ENCODE measurements at places on chromosomes 13 and 19. TPM values are rescaled to one million over a fixed set of nuclear protein-coding genes. Genes with fewer than 3 reads are reported as not detected.
A peak's percentile ranks its signal among the peaks of the same experiment; 100 is the strongest.

- no peak for ATAC-seq
Measured at GRCh38 chr19:40739030-40739839, 11.0 kb downstream of the ACTMAP start.

DNA sequence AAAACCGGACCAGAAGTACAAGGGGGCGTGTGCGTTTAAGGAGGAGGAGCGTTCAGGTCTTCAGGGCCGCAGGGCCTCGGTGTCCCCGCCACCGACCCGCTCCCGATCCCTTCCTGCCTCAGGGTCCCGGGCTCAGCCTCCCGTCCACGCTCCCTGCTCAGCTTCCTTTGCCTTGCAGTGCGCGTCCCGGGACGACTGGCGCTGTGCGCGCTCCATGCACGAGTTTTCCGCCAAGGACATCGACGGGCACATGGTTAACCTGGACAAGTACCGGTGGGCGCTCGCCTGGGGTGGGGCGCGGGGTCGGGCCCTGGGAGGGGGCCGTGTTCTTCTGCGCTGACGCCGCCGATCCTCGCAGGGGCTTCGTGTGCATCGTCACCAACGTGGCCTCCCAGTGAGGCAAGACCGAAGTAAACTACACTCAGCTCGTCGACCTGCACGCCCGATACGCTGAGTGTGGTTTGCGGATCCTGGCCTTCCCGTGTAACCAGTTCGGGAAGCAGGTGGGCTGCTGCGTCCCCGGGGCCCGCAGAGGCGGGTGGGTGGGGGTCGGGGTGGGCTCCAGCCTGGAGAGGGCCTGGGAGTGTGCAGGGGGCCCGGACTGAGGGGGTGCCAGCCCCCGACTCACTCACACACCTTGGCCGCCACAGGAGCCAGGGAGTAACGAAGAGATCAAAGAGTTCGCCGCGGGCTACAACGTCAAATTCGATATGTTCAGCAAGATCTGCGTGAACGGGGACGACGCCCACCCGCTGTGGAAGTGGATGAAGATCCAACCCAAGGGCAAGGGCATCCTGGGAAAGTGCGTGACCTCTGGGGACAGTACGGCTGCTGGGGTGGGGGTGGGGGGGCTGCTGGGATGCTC lies 1.4 kb downstream of the GPX4 start:
- peak; percentile 0 for ATAC-seq

DNA sequence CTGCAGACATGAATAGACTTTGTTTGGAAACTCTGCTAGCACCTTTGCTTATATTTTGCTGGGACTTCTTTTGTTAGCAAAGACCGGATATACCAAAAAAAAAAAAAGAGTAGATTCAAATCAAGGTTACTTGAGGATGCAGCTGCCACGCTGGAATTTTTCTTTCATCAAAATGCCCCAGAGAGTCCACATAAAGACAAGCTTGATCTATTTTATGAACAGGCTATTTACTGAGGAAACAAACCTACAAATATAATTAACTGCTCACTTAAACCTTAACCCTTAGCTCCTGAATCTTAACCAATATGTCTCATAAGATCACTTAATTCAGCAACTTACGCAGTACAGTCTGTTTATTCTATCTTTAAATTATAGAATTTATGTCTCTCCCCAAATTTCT lies 27.1 kb upstream of the DOCK9 start:
- no peak for ATAC-seq

DNA sequence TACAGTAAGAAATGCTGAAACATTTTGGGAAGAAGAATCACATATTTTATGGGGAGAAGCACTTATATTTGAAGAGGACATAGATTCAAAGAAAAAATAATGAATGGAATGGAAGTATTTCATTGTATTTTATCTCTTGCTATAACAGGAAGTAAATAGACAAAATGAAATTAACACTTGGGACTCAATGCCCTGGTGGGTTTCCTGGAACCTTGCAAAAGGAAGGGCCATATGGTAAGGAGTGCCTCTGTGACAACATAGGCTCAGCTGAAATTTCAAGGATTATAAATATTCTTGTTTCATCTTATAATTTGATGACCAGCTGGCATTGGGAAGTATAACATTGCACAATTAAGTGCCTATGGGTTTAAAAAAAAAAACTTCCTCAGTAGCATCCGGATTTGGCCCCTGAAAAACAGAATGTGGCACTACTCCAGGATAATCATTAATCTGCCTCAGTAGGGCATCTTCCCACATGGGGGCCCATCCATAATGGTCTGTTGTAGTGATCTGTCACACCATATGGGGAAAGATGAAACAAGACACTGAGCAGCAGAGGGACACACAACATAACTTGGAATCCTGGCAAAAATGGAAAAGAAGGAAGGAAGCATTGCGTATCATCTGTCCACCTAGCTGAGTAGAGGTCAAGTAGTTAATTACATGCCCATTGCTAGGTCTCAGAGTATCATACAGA lies 321.6 kb downstream of the NDFIP2 start:
- ATAC-seq: no peak

DNA sequence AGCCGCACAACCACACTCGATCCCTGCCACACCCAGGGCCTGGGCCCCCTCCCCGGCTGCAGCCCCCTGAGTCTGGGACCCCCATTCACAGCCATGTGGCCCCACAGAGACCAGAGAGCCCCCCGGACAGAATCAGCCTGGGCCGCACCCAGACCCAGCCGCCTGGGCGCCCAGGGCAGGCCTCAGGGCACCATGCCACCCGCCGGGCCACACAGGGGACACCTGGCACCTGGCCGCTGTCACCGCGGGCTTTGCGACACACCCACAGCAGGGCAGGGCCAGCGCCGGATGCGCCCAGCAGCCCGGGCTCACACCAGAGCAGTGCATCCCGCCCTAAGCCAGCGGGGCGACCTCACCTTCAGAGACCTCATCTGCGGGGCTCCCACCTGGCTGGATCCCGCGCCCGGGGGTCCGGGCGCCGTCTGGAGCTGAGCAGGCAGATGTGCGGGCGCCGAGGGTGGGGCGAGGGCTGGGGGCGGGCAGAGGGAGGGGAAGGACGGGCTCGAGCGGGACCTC lies 443 bp downstream of the TBXA2R start:
- ATAC-seq: peak; percentile 14

DNA sequence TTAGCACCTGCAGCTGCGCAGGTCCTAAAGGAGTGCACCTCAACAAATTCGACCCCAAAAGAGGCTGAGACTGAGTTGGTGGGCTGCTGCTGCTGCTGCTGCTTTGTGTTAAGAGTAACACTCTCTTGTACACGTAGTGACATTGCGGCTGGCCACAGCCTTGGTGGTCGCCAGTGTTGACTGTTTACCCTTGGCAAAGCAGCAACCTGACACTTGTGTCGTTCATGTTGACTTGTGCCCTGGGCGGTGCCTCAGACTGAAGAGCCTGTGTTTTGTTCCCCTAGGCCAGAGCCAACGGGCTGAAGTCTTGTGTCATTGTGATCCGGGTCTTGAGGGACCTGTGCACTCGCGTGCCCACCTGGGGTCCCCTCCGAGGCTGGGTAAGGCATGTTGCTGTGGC lies 22.4 kb upstream of the QTRT1 start:
- ATAC-seq: no peak

- ATAC-seq: no peak
Measured at GRCh38 chr13:40445557-40445990, 220.9 kb downstream of the FOXO1 start.

DNA sequence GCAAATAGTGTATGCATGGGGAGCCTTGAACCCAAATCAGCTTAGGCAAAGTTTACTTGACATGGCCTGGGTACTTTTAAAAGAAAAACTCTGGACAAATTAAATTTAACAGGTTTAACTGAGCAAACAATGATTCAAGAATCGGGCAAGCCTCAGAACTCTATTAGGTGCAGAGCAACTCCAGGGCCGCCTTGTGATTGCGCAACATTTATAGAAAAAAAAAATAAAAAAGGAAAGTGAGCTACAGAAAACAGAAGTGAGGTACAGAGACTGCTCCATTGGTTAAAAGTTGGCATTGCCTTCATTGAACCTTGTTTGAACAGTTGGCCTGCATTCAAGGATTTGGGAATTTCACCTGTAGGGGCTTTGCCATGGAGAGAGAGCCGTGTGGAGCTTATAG lies 421.0 kb upstream of the TSHZ3 start:
- no peak for ATAC-seq

DNA sequence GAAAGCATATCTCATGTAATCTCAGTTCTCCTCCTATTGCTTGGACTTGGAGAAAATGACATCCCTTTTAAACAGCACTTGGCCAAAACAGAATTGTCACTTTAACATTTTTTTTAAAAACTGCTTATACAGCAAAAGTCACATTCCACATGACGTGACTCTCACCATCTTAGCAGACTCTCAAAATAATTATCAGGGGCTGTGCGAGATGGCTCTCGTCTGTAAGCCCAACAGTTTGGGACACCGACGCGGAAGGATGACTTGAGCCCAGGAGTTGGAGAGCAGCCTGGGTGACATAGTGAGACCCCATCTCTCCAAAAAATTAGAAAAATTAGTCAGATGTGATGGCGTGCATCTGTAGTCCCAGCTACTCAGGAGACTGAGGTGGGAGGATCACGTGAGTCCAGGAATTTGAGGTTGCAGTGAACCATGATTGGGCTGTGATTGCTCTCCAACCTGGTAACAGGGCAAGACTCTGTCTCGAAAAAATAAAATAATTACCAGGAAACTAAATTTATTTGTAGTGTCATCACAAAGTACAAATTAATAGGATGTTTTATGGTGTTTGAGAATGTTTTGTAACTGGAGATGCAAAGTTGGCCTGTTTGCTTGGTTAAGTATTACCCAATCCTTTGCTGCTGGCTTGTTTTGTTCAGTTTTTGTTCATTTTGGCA lies 8.8 kb downstream of the SAFB start:
- ATAC-seq: peak; percentile 21

DNA sequence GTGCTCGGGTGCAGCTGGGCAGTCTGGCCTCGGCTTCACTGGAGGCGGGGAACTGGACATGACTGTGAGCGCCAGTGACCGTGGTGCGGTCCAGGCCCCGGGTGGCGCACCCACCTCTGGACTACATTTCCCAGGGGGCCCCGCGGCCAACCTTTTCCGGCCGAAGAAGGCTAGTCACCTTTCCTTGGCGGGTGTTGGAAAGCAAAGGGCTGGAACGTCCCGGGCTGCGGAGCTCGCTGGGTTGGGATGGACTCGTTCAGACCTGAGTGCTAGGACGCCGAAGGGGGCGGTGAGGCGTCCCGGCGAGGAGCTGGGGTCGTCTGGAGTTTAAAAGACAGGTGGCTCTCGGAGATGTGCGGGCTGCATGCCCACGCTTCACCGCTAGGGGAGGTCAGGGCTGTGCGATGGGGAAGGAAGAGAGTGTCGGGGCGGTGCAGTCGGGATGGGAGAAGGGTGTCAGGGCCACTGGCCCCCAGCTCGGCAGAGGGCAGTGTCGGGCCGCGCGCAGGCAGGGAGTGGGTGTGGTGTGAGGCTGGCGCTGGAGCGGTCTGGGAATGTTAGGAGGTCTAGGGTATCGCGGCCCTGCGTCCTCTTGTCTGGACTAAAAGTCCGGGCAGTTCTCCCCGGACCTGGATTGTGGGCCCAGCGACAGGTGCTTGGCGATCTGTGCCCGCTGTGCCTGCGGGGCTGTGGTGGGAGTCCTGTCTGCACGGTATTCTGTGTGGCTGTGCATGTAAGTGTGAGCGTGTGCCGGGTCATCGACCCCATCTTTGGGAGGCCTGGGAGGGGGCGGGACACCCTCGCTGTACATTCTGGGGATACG lies 57.1 kb downstream of the ZNF568 start:
- peak; percentile 97 for ATAC-seq

DNA sequence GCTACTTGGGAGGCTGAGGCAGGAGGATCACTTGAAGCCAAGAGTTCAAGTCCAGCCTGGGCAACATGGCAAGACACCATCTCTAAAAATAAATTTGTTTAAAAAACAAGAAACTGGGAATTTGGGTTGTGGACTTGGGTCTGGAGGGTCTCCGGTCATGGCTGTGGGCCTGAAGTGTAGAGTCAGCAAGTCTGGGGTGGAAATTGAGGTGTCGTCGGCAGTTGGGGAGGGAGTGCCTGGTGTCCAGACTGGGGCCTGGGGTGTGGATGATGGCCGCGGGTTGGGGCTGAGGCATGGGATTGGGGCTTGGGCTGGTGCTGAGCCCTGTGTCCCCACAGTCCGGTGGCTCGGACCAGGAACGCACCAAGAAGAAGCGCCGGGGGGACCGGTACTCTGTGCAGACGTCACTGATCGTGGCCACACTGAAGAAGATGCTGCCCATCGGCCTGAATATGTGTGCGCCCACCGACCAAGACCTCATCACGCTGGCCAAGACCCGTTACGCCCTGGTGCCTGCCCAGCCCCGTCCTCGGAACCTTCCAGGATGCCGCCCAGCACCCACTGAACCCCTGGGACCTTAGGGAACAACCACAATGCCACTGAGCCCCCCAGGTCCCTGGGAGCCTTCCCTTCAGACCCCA lies 91.6 kb downstream of the RYR1 start:
- no peak for ATAC-seq

DNA sequence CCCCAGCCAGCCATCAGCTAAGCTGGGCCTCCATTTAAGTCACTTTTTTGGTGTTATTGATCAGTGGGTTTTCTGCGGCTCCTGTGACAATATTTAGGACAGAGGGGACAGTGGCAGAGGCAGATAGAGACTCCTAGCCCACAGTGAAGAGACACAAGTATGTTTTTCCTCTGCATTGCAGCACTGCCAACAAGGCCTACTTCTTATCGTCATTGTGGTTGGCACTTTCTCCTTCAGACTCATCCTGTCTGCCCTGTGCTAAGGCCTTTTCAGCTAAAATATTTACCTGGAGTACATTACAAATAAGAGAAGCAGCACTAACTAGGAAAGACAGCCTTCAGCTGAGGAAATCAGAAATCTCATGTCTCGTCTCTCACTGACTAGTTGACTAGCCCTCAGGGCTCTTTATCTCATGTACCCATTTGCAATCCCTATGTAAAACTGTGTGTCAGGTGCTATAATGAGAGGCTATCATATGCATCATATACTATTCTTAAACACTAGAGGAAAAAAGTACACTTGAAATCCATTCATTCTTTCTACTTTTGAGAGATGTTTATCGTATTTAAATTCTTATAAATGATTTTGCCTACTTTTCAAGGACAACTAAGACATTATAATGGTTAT lies 62.2 kb downstream of the ZAR1L start:
- no peak for ATAC-seq

DNA sequence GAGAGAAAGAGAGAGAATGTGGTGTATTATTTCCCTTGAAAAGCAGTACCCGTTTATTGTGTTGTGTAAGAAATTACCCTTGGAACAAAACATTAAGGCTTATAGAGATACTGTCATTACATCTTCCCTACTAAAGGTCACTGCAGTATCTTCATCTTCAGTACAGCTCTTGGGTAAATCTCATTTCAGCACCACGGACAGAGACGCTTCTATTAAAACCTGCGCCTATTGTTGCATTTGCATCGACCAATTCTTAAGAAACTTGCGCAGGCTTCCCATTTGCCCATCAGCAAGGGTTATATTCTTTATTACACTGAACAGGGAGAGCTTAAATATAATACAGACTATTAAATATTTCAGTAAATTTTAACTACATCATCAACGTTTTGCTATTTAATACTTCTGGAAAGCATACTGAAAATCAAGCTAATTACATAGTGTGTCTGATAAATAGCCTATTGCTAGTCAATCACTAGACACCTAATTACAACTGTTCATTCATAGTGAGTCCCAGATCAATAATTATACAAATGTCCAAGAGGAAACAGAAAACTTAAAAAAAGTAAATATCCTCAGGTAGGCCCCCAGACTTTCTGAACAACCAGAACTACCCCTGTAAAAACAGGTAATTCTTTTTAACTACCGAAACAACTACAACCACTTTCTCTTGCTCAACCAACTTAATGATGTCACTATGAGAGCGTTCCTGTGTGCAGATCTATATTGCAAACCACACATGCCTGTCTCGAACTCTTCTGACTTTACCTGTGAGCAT lies 350.6 kb downstream of the LIG4 start:
- no peak for ATAC-seq

The CGB2 gene
- not detected for total RNA-seq

The IRGC gene
- not detected for total RNA-seq

The ANKLE1 gene
- 3.6 TPM for total RNA-seq

The WASF3 gene
- 21.2 TPM for total RNA-seq

The ZNF8 gene
- total RNA-seq: 10.3 TPM

All from motor neuron (in vitro differentiated cells).